ENCODE measurements at places on chromosomes 3 and 15.

GRCh38 chr15:93028111-93028631 is 60.8 kb downstream of the RGMA start:
- DNase-seq = no peak

- DNase-seq = no peak
Observed at GRCh38 chr15:88255484-88256278, 858 bp downstream of the NTRK3 start.

DNA sequence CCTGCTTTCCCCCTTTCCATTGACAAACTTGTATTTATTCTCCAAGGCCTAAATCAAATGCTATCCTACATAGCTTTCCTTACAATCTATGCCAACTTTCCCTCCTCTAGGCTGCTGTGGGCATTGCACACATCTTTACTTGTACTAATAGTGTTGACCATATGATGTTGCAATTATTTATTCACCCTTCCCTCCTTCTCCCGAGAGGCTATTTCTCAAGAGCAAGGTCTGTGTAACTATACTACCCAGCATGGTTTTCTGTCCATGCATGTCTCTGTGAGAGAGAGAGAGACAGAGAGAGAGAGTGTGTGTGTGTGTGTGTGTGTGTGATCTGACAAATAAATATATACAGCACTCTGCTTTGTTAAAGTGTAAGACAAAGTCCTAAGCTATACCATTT is 63.8 kb downstream of the GTPBP8 start:
- DNase-seq = no peak

GRCh38 chr3:161484226-161484625 is 12.4 kb upstream of the OTOL1 start:
- DNase-seq = no peak

- no peak for DNase-seq
Observed at GRCh38 chr15:38378161-38378560, 75.8 kb upstream of the FAM98B start.

DNA sequence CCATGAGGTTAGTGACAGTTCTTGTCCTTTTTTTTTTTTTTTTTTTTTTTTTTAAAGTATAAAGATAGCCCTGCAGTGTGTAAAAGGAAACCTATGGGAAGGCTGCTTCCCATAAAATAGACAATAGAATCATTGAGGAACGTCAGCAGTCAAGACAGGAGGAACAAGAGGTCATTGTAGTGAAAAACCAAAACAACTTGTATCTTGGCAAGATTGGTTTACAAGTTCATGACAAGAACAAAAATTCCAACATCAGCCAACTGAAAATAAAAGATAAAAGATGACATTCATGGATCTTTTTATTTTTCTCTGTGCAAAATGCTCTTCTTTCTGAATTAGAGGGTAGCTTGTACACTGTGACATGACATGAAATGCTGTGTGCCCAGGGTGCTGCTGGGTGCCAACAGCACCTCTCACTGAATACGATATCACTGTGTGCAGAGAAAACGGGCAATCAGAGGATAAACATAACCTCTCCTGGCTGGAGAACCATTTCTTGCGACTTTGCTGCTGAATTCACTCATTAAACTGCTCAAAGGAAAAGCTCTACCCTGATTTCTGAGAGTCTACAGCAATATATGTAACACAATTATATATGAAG is 30.1 kb upstream of the IP6K2 start:
- no peak for DNase-seq

- DNase-seq = peak; percentile 51
Observed at GRCh38 chr3:185585518-185585858, 607 bp upstream of the SENP2 start.

- no peak for DNase-seq
Observed at GRCh38 chr3:46374755-46375154, 4.0 kb downstream of the CCR5 start.

DNA sequence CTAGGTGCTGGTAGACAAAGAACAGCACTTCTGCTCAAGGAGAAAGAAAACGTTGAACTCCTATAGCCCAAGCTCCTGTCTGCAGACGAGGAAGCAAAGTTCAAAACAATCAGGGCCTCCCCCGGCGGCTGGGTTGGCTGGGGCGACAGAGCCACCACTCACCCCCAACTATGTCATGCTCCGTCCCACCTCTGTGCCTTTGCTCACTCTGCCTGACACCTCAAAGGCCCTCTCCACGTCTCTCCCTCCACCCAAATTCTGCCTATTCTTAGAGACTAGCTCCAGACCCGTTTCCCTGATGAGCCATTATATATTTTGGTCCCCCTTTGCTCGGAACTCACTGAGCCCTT is 304.3 kb downstream of the TLE3 start:
- DNase-seq = no peak

- no peak for DNase-seq
Observed at GRCh38 chr15:85964471-85964870, 115.2 kb upstream of the AGBL1 start.

DNA sequence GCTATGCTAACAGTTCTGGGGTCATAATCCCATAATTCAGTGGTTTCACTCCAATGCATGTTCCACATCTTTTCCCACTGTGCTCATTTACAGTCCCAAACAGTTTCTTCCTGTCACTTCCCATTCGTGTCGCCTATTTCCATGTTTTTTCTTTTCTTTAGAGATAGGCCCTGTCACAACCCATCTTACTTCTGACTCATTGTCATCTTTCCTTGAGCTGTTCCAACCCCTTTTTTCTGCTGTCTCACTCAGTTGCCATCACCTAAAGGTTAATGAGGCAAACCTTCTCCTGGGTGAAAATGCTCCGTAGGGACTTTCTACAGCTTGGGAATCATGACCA is 814.5 kb downstream of the VGLL3 start:
- no peak for DNase-seq

- DNase-seq = no peak
Observed at GRCh38 chr3:193499801-193500485, 54.8 kb downstream of the ATP13A4 start.

DNA sequence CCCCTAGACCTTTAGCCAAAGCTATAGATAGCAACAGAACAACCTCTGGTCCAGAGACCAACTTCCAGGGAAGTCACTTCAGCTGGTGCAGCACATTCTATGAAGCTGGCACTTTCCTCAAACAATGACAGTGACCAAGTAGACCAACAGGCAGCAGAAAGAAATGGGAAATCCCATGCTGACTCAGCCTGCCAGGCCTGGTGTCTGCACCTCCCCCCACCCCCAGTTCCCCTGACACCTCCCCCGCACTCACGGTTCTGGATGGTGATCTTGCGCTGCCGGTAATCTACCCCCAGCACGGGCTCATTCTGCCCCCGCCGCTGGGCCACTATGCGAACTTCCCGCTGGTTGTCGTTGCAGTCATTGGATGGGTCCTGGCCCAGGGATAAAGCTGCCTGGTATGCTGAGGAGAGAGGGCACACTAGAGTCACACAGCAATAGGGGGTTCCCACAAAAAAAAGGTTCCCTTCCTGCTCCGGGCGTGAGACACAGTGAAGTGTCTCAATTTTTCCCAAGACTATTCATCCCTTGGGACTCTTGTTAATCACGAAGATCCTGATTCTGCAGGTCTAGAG is 17.0 kb downstream of the ILDR1 start:
- DNase-seq = no peak

GRCh38 chr3:10392244-10392643 is 71.3 kb upstream of the SEC13 start:
- DNase-seq = no peak

GRCh38 chr15:32700501-32701150 is 17.2 kb upstream of the GREM1 start:
- peak; percentile 78 for DNase-seq

DNA sequence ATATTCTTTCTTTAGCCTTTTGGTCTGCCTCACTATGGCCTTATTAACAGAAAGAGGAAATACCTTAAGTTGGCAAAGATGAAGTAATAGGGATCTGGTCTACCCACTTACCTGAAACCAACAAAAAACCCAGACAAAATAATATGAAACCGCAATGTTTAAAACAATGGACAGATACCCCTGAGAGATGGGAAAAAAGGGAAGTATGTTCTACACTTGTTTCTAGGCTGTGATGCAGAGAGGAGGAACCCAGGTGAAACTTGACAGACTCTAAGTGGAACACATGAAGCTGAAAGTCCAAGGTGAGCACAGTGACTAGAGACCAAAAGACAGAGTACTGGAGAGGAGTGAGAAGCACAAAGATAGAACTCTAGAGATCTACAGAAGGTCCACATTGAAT is 78.4 kb downstream of the NR2E3 start:
- no peak for DNase-seq

- peak; percentile 47 for DNase-seq
Observed at GRCh38 chr3:81302045-81302444, 459.4 kb downstream of the GBE1 start.

- no peak for DNase-seq
Observed at GRCh38 chr3:178086144-178086825, 450.0 kb upstream of the KCNMB2 start.

GRCh38 chr15:37767841-37768455 is 166.5 kb upstream of the TMCO5A start:
- DNase-seq = no peak
